HS-27A (cell line): ENCODE measurements at places on chromosomes 1 and 21.

DNA sequence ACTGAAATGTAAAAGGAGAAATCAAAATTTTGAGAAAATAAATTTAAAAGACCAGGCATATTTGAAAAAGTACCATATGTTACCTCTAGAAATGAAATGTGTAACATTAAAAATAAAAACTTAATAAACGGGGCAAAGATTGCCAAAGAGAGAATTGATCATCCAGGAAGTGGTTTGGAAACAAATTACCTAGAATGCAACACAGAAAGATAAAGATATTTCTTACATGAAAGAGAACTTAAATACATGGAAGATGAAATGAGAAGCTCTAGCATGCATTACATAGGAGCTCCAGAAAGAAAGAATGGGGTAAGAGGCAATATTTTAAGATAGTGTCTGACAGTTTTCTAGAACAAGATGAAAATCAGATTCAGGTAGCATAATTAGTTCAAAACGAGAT lies 235.9 kb upstream of the IRF2BP2 start:
- no peak for DNase-seq

- DNase-seq = no peak
Observed at GRCh38 chr1:31787261-31787660, 23.1 kb upstream of the ADGRB2 start.

DNA sequence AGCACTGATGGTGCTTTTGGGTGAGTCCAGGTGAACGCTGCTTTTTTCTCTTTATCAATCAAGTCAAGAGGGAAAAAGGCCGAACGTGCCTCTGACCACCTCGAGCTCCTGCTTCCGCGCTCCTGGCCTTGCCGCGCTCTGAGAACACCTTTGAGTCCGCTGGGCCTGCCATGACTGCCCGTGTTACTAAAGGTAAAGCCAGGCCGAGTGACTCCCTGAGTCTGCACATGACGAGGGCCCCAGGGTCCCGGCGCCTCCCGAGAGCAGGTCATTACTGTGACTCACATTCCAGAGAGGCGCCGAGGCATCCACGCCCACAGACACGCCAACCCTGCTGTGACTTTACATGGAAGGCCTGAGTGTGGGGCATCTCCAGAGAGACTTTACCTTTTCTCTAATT lies 11.1 kb downstream of the POFUT2 start:
- DNase-seq = no peak

DNA sequence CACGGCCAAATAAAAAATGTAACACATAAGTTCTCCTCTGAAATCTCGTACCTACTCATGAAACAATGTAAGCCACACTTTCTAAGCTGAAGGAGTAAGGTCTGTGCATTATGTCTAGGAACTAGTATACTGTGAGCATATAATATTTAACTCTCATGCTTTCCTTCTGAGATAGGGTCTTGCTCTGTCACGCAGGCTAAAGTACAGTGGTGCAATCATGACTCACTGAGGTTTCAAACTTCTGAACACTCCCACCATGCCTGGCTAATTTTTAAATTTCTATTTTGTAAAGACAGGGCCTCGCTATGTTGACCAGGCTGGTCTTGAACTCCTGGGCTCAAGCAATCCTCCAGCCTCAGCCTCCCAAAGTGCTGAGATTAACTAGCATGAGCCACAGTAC lies 71.3 kb downstream of the AHCTF1 start:
- no peak for DNase-seq

- peak; percentile 56 for DNase-seq
Observed at GRCh38 chr1:211613108-211613947, 34.4 kb upstream of the SLC30A1 start.

- no peak for DNase-seq
Observed at GRCh38 chr1:26375081-26375480, 2.5 kb upstream of the ZNF683 start.

- no peak for DNase-seq
Observed at GRCh38 chr21:35540950-35541638, 492.0 kb upstream of the RUNX1 start.

GRCh38 chr1:199018471-199019135 lies 379.8 kb downstream of the PTPRC start:
- DNase-seq = no peak

DNA sequence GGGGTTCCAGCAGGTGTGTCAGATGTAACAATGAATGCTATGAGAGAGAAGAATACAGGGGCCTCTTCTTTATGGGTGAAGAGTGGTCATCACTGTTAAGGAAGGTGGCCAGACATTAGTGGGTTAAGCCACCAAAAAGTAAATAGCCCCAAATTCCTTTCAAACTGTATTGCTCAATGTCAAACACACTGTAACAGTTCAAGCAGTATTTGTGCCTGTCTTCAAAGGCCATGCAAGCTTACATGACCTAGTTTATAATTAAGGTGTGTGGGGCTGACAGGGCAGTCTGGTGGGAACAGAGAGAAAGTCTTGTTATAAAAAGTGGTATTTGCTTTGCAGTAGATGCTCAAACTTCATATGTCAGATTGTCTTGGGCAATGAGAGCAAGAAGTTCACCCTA lies 18.5 kb downstream of the CHIT1 start:
- DNase-seq = no peak

- DNase-seq = no peak
Observed at GRCh38 chr1:29478151-29478791, 241.9 kb downstream of the PTPRU start.

DNA sequence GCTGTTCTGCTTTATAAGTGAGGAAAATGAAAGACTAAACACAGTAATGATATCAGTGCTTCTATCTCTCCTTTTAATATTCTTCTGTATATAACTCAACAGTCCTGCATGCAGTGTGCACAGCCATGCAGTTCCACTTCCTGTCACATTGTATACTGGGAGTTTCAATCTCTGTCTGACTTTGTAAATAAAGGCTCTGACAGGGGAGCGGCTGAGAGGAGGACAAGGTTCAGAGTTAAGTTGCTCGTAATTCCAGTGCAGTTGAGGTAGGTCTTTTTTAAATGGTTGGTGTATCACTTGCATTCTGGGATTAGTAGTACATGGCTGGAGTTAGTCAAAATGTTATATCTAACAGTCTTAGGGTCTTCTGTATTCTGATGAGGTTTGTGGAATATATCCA lies 264.5 kb downstream of the OLFM3 start:
- no peak for DNase-seq

DNA sequence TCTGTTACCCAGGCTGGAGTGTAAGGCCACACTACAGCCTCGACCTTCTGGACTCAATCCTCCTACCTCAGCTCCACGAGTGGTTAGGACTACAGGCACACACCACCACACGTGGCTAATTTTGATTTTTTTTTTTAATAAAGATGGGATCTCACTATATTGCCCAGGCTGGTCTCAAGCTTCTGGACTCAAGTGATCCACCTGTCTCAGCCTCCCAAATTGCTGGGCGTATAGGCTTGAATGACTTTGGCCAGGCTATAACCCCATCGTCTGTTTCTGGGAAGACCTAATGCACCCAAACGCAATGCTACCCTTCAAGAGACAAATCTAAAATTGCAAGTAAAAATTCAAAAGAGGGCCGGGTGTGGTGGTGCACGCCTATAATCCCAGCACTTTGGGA lies 52.1 kb downstream of the DAP3 start:
- no peak for DNase-seq

GRCh38 chr1:91091812-91092211 lies 70.0 kb upstream of the ZNF644 start:
- DNase-seq = no peak

- DNase-seq = no peak
Observed at GRCh38 chr1:205500240-205501233, 3.9 kb upstream of the CDK18 start.

DNA sequence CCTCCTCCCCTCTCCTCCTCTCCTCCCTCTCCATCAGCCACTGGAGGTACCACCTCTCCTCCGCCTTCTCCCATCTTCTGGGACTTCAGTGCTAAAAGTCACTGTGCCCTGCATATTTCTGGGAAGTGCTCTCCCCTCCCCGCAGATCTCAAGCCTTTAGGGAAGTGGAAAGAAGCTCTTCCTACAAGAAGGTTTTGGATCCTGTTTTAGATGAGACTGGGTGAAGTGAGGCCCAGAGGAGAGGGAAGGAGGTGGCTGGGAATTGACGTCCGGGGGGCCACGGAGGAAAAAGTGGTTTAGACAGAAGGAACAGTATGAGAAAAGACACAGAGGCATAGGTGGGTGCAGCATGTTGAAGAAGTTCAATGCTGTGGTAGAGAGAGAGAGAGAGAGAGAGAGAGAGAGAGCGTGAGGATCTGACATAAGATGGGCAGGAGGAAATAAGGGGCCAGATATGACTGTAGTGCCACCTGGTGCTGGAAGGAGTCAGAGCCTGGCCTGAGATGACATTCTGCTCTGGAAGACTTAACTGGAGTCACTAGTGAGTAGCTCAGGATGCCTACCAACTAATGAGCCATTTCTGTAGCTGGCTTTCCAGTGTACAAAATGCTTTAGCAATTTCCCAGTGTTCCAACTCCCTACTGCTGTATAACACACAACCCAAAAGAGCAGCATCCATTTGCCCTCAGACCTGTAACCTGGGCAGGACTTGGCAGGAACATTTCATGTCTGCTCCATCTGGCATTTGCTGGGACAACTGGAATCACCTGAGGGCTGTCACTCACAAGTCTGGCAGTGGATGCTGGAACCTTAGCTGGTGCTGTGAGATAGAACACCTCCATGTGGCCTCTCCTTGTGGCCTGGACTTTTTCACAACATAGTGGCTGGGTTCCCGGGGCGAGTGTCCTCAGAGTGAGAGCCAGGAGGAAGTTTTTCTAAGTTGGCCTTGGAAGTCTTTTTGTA lies 16.6 kb upstream of the ZSCAN20 start:
- no peak for DNase-seq

DNA sequence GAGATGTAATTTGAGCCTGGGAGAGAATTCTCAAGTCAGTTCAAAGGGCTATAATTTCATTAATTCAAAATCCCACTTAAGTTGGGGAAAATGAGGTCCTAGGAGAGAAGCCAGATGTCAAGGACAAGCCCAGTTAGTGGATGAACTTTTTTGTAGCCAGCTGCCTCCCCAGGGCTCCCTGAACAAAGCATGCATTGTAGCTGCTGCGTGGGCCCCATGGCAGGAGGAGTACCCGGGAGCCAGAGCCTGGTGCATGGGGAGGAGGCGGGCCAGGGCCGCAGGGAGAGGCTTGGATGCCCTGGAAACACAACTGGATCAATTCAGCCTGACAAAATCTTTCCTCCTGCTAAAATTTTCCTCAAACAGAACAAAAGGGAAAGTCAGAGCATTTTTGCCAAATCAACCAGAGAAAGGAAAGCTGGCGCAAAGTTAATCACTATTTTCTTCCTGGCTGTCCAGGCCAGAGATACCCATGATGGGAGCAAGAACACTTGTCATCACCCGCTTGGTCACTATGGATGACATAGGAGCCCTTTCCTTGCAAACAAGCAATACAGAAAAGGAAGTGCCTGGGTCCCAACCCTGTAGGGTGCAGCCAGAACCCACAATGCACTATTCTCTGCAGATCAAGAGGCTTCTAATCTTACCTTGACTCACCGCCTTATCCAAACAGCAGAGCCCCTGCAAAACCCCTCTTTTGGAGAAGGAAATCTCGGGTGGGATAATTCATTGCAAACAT lies 248.1 kb upstream of the RAB4A start:
- DNase-seq = no peak

DNA sequence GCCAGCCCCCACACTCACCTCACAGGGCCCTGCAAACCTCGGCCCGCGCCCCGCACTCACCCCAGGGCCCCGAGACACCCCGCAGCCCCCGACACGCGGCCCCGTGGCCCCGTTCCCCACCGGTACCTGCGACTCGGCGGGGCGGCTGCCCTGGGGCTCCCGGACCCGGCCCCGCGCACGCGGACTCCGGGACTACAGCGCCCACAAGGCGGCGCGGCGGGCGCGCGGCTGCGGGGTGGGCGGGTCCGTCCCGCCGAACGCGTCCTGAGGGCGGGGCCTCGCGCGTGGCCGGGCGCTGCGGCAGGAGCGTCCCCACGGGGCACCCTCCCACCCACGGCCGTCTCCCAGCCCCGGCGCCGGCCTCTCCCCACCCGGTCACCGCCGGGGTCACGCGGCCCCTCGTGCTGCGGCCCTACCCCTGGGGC lies at the start of gene SLC19A1:
Gene SLC19A1, minus strand, starts transcription at position 199 of the 425 bp plus-strand sequence. CDS start 4,481 bp downstream, outside the sequence.
- no peak for DNase-seq

GRCh38 chr1:197770243-197770642 lies 5.0 kb downstream of the DENND1B start:
- DNase-seq = no peak

DNA sequence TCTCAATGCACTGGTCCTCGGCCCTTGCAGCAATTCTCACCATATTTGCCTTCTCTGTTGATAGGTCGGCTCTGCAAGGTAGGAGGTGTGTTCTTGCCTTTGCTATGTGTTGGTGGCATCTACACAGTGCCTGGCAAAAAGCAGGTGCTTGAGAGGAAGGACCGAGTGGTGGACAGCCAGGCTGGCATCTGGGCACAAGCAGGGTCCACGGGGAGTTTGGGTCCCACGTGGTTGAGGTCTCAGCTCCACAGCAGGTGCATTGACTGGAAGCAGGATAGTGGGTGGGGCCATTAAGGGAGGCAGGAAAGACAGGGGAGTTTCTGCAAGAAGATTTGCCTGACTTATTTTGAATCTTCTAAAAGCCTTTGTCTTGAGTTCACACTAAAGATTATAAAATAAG lies 81.2 kb upstream of the WNT4 start:
- no peak for DNase-seq

- DNase-seq = peak; percentile 24
Observed at GRCh38 chr1:208652296-208653160, 408.3 kb upstream of the PLXNA2 start.

DNA sequence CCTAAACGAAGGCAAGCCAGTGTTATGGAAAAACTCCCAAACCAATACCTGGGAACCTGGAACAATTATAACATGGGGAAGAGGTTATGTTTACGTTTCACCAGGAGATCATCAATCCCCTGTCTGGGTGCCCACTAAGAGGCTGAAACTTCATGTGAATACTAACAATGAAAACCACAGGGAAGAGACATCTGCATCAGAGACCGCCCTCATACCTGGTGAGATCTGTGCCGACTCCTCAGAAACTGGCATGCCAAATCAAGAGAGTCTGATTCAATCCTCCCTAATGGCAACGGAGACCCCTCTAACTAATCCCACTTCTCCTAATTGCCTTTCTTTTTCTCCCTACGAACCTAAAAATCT lies 163.2 kb downstream of the IER5 start:
- no peak for DNase-seq

- no peak for DNase-seq
Observed at GRCh38 chr1:207089627-207090355, 1.1 kb downstream of the C4BPB start.

DNA sequence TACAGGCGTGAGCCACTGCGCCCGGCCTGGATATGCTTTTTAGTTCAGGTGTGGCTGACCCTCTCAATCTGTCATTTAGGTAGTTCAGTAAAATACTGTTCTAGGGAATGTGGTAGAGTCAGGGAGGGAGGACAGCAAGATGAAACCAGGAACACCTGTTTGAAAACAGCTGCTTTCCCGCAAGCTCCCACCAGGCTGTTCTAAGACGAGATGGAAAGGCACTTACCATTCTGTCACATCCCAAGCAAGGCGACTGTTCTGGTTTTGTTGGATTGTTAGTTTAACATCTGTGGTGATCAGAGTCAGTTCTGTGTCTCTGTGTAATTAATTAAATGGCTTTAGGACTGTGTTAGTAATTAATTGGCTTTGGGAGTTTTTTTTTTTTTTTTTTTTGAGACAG lies 2.9 kb downstream of the CHAF1B start:
- no peak for DNase-seq
